ENCODE measurements at places on chromosomes 2 and 18.
A peak's percentile ranks its signal among the peaks of the same experiment; 100 is the strongest.

DNA sequence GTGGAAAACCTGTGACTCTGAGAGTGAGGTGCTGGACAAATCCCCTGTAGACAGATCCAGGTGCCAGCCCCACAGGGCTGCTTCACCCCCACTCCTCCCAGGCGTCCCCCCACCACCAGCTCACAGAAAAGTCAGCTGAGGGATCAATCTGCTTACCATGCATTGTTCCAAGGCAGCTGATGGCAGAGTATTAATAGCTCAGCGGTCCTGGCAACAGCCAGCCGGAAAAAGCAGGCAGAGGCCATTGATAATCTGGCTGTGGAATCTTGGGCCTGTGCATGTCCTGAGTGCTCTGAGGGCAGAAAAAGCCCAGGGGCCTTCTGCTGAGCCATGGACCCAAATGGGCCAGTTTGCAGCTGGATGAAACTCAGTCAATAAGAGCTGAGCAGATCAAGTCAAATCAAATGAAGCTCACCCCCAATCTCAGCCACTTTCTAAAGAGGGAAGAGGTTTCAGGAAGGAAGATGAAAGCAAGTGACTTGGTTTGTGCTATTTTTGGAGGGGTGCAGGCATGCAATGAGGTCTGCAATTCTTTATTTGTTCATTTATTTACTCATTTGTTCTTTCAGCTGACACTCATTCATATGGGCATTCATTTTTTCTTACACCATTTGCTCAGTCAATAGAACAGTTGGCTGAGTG lies 63.4 kb downstream of the GYPC start:
- DNase-seq = no peak

DNA sequence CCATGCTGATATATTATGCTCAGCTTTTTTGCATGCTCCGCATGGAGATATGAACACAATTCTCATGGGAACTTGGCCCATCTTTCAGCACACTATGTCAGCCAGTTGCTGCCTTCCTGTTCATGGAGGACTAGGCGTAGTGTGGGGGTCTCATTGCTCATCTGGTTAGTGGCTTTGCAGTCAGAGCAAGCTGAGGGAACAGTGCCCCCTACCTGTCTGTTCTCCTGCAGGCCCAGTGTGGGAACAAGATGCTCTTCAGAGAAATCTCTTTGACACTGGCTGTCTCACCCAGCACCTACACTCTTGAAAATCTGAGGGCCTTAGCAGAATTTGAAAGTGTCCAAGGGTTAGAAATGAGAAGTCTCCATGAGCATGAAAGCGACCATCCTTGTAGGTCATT lies 47.1 kb downstream of the SPTBN1 start:
- DNase-seq = no peak

GRCh38 chr2:51535763-51536162 lies 503.8 kb upstream of the NRXN1 start:
- DNase-seq = no peak

GRCh38 chr2:142140434-142140845 lies 9.6 kb upstream of the LRP1B start:
- no peak for DNase-seq

- DNase-seq = no peak
These were observed 473.9 kb upstream of the HS6ST1 start for GRCh38 chr2:128792476-128793054.

DNA sequence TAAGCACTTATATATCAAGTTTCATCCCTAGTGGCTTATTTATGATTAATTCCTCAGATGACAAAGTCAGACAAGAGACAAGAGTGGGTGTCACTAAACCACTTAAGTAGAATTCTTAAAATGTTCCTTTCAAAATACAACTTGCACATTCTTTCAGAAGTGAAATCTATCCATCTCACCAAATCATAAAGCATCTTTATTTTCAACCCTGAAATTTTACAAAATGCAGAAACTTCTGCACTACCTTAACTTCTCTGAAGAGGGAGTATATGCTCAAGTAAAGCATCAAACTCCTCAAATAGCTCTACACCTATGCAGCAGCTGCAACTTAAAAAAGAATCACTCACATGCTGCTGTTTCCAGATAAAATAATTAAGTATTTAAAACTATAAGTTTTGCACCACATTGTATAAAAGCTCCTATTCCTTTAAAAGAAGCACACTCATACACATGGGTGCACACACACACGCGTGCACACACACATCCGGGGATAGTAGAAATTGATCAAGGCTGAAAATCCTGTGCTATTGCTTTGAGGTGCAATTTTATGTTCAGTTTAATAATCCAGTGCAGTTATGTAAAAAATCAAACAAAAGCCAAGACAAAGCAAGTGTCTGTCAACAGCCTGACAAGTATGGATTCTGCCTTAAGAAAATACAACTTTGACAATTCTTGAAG lies 244.5 kb downstream of the TCF4 start:
- DNase-seq = no peak

- no peak for DNase-seq
These were observed 293.1 kb downstream of the SLC8A1 start for GRCh38 chr2:40158781-40159180.

GRCh38 chr2:234363011-234363487 lies 133.8 kb downstream of the ARL4C start:
- no peak for DNase-seq

DNA sequence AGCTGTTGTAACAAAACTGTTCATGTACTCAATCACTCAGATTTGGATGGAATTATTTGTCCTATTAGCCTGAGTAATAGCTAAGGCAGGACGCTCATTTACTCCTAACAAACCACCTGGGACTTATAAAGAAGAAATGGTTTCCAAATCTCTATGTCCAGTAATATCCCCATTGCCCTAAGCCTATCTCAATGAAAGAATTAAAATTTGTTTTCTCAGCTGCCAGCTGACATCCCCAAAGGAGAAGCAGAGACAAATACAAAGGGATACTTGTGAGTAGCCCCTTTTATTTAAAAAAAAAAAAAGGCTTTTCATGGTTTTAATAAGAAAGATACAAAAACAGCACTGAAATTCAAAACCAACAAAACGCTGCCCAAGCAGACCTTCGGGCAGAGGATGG lies 211.4 kb upstream of the PARD3B start:
- no peak for DNase-seq

DNA sequence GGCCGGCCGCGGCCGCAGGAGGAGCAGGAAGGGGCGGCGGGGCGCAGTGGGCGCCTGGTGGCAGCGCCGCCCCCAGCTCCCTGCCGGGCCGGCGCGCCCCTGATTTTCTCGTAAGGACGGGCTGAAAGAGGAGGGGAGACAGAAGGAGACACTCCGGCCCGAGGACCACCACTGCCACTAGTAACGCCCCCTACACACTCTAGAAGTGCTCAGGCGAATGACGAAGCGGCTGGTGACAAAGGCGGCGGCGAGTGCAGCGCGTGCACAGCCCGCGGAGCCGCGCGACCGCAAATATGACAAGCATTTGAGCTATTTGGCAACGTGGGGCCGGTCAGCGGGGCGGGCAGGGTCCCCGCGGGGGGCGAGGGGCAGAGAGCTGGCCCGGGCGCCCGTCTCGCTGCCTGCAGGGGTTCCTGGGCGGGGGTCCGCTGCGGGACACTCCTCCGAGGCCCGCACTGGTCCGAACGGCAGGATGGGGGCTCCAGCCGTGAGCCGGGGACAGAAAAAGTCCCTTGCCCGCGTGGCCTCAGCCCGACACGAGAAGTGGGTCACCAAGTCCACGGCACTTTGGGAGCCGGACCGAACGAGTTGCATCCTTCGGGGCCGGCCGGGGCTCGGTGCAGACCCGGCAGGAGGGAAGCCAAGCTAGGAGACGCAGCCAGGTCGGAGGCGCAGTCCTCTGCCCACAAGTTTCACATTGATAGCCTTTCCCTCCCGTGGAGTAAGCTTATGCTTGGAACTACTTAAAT lies 524 bp upstream of the SERTAD2 start:
- peak; percentile 50 for DNase-seq

- no peak for DNase-seq
These were observed 93.0 kb upstream of the MYO3B start for GRCh38 chr2:170084820-170085491.

DNA sequence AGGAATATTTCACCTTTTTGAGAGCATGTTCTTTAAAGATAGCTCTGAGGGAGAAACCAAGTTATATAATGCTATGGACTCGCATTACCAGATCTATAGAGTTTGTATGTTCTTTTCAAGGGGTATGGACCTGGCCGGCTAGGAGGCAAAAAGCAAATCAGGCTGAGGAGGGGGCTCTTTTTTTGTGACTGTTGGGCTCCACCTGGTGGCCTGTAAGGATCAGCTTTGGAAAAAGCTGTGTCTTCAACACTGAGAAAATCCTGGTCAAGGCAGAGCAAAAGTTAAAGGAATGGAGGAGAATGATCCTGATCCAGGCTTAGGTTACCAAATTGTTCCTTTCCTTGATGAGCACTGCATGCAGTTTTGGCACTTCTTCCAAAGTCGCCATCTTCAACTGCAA lies 180.5 kb downstream of the DIS3L2 start:
- DNase-seq = no peak
